Esophagus squamous epithelium (tissue), 5 donors: ENCODE measurements at places on chromosomes 13 and 19.

DNA sequence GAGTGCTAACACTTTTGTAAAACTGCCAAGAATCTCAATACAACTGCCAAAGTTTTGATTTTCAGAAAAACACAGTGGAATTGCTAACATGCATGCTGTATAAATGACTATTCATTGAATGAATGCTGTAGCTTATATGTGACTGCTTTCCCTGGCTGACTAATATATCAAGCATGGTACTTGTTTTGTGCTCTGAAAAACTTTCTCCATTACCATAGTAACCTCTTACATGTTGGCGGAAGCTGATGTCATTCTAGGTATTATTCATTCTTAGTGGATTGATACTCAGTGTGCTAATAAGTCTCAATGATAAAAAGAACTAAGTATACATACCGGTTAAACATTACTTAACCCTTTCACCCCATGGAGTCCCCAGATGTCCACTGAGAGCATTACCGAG is 166.1 kb upstream of the MYO16 start:
- DNase-seq, result no peak

- no peak for DNase-seq
These were observed 5.4 kb downstream of the TM9SF2 start for GRCh38 chr13:99506634-99507033.

DNA sequence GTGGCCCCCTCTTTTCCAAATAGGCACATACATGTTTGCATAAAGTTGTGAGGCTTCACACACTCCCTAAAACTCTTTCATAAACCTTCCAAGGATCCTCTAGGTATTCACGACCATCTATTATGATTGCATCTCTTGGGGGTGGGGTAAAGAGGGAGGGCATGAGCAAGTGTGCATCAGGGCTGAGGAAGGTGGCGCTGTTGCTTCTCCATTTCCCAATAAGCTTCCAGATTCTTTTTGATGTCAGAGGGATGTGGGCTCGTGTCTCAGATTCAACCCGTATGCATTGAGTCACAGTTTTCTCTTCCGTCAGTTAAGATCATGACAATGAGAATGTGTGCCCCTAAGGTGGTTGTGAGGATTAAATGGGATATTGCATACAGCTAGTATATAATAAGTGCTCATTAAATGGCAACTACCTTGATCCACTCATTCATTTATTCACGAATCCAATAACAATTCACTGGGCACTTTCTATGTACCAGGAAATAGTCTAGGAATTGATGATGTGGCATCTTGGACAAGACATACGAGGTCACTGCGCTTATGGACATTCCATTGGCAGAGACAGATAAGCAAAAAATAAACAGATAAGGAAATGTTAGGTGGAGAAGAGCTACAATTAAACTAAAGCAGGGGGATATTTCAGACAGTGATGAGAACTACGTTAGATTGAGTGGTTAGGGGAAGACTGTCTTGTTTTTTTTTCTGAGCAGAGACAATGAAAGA is 10.3 kb downstream of the CYP2B6 start:
- no peak for DNase-seq

DNA sequence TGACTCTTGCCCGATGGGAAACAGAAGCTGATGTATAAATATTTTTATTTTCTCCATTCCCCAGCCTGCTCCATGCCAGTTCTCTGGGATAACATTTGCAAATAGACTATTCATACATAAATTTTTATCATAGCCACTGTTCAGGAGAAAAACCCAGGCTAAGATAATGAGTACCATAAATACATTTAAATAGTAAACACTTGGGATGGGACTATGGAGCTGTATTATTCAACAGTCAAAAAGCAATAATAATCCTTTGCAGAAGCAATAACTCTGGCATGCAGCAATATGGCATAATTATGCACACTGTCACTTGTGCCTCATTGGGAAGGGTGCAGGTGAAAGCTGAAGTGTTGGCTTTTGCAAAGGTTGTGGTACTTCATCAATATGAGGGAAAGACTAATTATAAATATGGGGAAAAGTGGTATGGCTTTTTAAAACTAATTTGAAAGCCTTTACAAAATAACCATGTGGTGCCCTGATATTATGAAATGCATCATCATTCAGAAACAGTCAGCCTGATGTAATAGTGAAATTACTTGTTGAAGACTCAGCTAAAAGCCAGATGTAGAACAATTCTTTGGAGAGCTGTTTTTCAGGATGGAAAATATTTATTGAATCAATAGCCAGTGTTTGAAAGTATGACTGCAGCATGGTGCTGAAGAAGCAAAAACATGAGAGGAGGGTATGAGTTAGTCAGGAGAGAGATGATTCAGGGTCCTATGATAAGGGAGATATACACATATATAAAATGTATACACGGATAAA is 2476.7 kb downstream of the PCDH9 start:
- DNase-seq, result no peak

DNA sequence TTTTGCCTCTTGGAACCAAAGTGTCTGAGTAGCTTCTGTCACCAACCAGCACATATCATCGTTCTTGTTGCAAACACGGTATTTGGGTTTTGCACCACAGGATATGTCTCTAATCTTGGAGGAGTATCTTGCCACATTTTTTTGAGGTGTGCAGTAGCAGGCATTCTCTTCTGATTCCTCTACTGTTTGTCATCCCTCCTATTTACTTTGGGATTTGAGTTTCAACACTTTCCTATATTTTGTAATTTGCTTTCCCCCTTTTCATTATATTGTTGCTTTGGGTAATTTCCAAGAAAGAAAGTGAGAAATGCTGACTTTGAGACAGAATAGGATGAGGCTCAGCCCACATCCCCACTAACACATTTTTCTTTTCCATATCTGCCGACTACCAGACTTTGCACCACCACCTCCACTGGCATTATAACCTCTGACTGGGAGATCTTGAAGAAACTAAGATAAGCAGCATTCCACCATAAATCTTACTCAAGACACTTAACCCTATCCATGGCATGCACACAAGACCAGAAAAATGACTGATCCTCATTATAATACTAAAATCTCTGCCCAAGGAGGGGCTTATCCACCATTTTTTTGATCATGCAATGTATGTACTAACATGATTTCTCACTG is 12.0 kb upstream of the DZIP1 start:
- DNase-seq, result no peak

GRCh38 chr13:44573790-44574465 is 2.2 kb downstream of the TSC22D1 start:
- no peak for DNase-seq
